Retina (tissue), 1 donor: ENCODE measurements at places on chromosomes 1 and 21.

- no peak for DNase-seq
These were observed 51.1 kb downstream of the SWT1 start for GRCh38 chr1:185207980-185208602.

- DNase-seq = no peak
These were observed 98.5 kb upstream of the CTTNBP2NL start for GRCh38 chr1:112297536-112297935.

GRCh38 chr21:25493722-25494121 is 113.6 kb downstream of the MRPL39 start:
- no peak for DNase-seq

GRCh38 chr1:200372885-200373181 is 37.0 kb downstream of the ZNF281 start:
- no peak for DNase-seq

DNA sequence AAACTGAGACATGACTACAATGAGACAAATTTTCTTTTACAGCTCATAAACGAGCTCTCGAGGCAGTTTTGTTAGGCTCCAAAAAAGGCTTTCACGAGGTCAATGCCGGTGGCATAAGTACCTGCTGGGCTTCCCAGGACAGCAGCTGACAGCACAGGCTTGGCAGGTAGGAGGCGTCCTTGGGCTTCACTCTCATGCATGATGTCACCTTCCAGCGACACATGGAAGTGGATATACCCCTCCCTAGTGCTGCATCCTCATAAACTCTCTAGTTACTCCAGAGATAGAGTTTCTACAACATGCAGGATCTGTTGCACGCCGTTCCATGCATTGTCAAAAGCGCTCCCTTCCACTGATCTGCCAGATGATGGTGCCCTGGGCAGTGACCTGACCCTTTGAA is 112.5 kb upstream of the PAXBP1 start:
- no peak for DNase-seq
